Stimulated activated CD4-positive, alpha-beta T cell treated with anti-CD3 and anti-CD28 coated beads, Interleukin-2, amount 100 ng/mL, for 24 hours (primary cell): ENCODE measurements at places on chromosomes 11 and 22.

DNA sequence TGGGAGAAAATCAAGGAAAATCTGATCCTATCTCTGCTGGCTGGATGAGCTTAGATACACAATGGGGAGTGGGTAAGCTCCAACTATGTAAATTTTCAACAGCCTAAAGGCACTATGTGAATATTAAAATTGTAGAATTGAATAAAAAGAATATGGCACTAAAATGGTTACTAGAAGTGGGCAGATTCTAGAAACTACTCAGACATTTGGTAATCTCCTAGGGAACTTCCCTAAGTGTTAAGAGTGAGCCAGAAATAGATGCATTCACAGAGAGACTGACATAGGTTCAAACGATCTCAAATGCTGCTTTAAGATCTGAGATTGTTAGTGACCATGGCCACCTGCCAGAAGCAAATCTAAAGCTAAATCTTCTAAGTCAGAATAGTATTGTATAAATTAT is 4.3 kb upstream of the OR52E1 start:
- DNase-seq = no peak

- DNase-seq = no peak
Observed at GRCh38 chr11:131998020-131998419, 627.6 kb downstream of the NTM start.

GRCh38 chr22:49583341-49583740 is 244.3 kb downstream of the BRD1 start:
- no peak for DNase-seq

DNA sequence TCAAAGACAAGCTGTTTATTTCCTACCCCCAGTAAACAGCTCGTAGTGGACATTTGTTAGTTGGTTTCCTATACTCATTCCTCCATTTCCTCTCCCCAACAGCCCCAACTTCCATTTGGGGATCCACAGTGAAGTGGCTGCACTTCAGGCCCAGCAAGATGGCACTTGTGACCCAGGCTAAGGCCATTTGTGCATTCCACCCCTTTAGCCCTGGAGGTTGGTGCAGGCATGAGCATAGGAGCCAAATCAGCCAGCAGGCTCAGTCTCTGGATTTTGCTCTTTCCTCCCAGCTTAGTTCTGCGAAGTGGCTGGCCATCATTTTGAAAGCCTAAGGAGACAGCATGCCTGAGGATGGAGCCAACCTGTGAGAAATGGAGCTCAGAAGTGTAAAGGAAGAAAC is 122.9 kb downstream of the MPPED2 start:
- DNase-seq = no peak

DNA sequence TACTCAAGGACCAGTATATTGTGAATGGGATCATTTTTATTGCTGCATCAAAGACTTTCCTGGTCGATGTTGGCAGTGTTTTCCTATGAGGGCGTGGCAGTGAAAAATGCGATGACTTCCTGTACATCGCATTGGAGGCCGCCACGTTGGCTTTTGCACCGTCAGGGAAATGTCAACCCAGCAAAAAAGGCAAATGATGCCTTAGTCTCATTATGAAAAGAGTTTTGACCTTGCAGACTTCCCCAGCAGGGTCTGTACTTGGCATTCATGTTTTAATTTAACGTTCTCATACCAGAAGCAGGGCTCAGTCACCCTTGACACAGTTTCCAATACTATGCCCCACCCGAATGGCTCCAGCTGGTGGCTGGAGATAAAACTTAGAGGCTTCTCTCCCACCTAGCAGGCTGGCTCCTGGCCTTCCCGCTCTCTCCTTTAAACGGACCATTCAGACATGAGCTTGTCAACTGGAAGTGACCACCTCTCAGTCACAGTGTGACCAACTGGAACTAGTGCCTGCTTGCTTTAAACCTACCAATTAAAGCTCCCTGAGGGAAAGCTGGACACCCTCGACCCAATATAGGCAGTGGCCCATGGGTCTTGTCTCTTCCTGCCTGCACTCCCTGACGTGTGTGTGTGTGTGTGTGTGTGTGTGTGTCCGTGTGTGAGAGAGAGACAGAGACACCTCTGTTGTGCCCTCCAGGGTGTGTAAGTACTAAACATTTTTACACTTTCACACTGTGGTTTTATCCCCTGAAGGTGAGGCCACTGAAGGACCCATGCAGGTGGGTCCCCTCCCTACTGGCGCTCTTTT is 8.7 kb upstream of the GDPD5 start:
- no peak for DNase-seq

GRCh38 chr11:10887307-10887706 is 29.5 kb upstream of the ZBED5 start:
- DNase-seq = no peak

GRCh38 chr11:64291752-64292459 is 804 bp downstream of the KCNK4 start:
- no peak for DNase-seq

GRCh38 chr22:21857481-21857914 is 9.9 kb downstream of the MAPK1 start:
- no peak for DNase-seq

GRCh38 chr11:92750794-92751193 is 218.7 kb upstream of the MTNR1B start:
- DNase-seq = no peak
